ENCODE measurements at places on chromosomes 1 and 21. TPM values are rescaled to one million over a fixed set of nuclear protein-coding genes. Genes with fewer than 3 reads are reported as not detected.

Gene ASTN1
- not detected for total RNA-seq

Gene BLZF1
- 20.5 TPM for total RNA-seq

GRCh38 chr1:67336783-67337182 is 29.1 kb downstream of the IL12RB2 start:
- no peak overlapping the region for H3K27ac ChIP-seq
- no peaks in the 10 kb centered on the region for H3K4me1 ChIP-seq
- H3K27me3 ChIP-seq: no peaks in the 10 kb centered on the region
- no peaks in the 10 kb centered on the region for H3K36me3 ChIP-seq

GRCh38 chr1:205594846-205595245 is 37.0 kb downstream of the ELK4 start:
- H3K4me3 ChIP-seq: no peak overlapping the region
- no peaks in the 10 kb centered on the region for H3K36me3 ChIP-seq
- H3K4me1 ChIP-seq: no peaks in the 10 kb centered on the region
- H3K27ac ChIP-seq: no peak overlapping the region
- DNase-seq: no peak

GRCh38 chr1:59212706-59213105 is 84.2 kb upstream of the FGGY start:
- no peak overlapping the region for H3K4me3 ChIP-seq
- H3K27ac ChIP-seq: no peak overlapping the region
- H3K4me1 ChIP-seq: peaks cover 8% of the 10 kb centered on the region

- H3K27me3 ChIP-seq: no peaks in the 10 kb centered on the region
- H3K27ac ChIP-seq: no peak overlapping the region
- no peaks in the 10 kb centered on the region for H3K4me1 ChIP-seq
- no peaks in the 10 kb centered on the region for H3K36me3 ChIP-seq
Measured at GRCh38 chr1:84742653-84743052, 52.4 kb upstream of the SSX2IP start.

DNA sequence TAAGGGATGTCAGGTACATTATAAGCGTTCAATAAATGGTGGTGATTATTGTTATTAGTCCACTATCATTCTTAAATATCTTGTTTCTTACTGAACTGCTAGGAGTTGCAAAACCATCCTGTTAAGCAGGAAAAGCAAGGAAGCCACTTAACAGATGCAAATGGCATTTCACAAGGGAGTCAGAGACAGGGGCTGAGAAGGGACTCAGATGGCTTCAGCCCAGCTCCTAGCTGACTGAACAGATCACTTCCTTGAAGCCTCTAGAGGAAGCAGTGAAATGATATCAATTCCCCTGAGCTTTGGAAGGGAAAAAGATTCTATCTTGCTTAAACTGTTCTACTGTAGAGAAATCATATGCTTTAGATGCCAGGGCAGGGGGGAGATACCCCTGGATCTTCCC is 151.5 kb downstream of the ST6GALNAC5 start:
- H3K4me3 ChIP-seq: no peak overlapping the region
- no peaks in the 10 kb centered on the region for H3K36me3 ChIP-seq
- DNase-seq: no peak
- H3K27ac ChIP-seq: no peak overlapping the region

- no peaks in the 10 kb centered on the region for H3K27me3 ChIP-seq
- DNase-seq: peak; percentile 79
- H3K27ac ChIP-seq: peak within 1 kb of the TSS; percentile 90
- no peaks in the 10 kb centered on the region for H3K36me3 ChIP-seq
Measured at GRCh38 chr1:40508375-40509341, at the start of gene EXO5. Gene EXO5, plus strand, starts transcription at chr1:40508767. Its CDS starts 5,778 bp downstream, at chr1:40514545.

DNA sequence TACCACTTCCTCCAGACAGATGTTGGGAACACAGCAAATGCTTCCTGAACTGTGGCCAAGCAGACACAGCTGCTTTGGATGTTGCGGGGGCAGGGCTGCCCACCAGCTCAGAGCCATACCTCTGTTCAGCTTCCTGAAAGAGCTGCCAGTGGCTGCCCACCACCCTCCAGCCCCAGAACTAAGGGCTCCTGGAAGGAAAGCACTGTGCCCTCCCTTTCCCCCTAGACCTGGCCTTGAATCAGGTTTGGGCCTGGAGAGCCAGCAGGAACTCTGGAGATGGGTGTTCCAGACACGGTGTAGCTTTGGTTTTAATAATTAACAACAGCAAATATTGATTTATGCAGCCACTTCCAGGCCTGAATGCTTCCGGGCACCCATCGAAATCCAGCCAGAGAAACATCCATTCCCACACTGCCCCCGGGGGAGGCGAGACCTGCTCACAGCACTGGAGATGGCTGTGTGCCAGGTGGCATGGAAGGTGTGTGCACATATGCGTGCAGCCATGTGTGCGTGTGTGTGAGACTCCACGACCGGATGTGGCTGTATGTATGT is 45.7 kb downstream of the RAP1GAP start:
- H3K27ac ChIP-seq: peak overlapping the region; percentile 50
- peaks cover 15% of the 10 kb centered on the region for H3K4me1 ChIP-seq

DNA sequence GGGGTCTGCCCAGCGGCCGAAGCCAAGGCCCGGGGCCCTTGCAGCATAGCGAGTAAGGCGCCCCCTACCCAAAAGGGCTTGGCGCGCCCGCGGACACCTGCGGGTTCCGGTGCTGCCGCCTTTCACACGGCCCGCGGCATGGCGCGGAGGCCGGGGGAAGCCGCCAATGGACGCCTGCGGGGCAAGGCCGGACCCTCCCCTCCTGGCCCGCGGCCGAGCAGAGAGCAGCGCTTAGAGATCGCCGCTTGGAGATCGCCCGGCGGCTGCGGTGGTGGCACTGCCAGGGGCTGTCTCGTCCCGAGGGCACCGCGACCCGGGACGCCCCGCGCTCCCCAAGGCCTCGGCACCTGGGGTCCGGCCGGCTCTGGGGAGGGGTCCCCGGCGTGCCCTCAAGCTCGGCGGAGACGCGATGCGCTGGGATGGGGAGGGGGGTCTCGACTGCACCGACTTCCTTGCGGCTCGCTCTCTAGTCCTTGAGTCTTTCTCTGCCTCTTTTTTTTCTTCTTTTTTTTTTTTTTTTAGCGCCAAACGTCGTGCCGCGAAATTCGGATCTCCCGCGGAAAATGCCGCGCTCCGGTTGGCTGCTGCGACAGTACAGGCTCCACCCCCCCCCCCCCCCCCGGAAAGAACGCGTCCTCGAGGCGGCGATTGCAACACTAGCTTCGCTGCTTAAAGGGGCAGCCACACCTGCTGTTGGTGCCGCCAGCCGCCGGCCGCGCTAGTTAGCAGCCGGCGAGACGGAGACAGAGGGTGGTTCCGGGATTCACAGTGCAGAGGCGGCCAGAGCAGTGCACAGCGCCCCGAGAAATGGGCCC is at the start of gene E2F2:
Gene E2F2, minus strand, starts transcription at position 487 of the 815 bp plus-strand sequence. Its CDS starts 440 bp downstream, at position 47.
- H3K27ac ChIP-seq: peak within 1 kb of the TSS; percentile 93
- H3K27me3 ChIP-seq: no peaks in the 10 kb centered on the region
- peak within 1 kb of the TSS; percentile 86 for H3K4me3 ChIP-seq
- peaks cover 22% of the 10 kb centered on the region for H3K4me1 ChIP-seq
- DNase-seq: peak; percentile 86
